ENCODE measurements at places on chromosomes 2 and 18. TPM values are rescaled to one million over a fixed set of nuclear protein-coding genes. Genes with fewer than 3 reads are reported as not detected.

ATP8B1 gene
- total RNA-seq: 22.0 TPM

ZNF804A gene
- total RNA-seq: 0.17 TPM

SPEG gene
- total RNA-seq: 0.75 TPM

AQP4 gene
- 0.42 TPM for total RNA-seq

CLEC4F gene
- total RNA-seq: 0.25 TPM

ALLC gene
- total RNA-seq: 1.3 TPM

GNLY gene
- total RNA-seq: not detected

EGR4 gene
- not detected for total RNA-seq

DSG4 gene
- under 0.01 TPM for total RNA-seq

- no peak for DNase-seq
These were observed 131.5 kb downstream of the SOCS6 start for GRCh38 chr18:70420146-70420898.

DNA sequence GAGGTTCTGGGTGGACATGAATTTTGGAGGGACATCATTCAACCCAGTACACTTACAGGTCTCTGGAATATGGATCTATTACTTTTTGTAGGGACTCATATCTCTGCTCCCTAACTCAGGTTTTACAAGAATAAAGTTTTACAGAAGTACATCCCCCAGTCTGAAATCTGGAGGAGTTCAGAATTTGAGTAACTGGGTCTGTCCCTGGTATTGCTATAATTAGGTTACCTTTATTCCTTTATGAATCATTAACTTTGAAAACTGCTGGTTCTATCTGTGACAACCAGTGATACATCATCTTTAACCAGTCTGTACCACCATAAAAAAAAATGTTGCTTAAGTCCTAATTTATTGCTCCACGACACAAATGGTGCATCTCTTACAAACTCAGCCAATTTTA, 59.9 kb downstream of the INSIG2 start:
- DNase-seq: no peak

DNA sequence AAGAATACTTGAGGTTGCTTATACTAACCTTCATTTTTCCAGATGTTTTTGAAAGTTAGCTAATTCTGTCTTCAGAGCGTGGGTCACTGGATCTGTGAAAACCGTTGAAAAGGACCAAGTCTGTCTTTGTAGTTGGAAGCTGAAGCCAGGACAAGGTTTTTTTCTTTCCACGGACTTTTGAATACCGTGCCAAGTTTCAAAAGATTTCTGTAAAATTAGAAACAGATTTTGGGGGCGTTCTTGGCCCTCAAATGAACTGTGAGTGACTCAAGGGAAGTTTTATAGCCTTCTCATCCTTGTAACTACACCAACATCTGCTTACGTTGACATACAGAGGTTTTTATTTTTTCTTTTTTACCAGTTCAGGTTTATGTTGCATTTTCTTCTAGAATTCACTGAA, at the start of gene FAP:
Gene FAP, minus strand, starts transcription at position 152 of the 400 bp plus-strand sequence. Its CDS starts 118 bp downstream, at position 34.
- no peak for DNase-seq

DNA sequence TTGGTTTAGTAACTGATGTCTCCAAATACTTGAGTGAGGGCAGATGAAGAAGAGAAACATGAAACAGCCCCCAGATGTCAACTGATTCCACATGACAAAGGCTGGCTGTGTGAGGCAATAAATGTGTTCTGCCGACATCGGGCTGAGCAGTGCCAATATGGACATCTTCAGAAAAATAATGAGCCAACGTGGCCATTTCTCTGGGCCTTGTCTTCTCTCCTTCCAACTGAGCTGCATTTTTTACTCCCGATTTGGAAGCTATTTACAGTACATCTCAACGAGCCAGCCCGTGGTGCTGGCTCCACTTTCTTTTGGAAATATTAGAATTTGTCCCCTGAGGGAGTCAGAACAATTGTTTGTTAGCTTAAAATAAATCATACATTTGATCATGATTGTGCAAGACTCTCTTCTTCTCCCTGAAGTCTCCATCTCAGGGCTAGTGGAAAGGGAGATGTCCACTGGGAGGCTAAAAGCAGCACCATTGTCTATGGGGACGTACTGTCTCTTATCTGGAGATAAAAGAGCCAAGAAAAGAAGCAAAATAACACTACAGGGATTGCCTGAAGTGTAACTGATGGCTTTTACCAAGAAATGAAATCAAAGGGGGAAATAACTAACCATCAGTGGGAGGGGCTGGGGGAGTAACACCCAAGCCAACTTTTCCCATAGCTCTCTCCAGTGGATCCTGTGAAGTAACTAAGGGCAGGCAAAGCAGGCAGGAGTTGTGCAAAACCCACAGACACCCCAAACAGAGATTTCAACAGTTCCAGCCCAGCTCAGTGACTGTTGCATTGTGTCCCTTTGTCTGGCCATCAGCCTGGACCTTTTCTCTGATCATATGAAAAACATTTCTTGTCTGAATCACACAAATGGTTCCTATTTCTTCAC, 114.8 kb downstream of the RDH14 start:
- DNase-seq: no peak

DNA sequence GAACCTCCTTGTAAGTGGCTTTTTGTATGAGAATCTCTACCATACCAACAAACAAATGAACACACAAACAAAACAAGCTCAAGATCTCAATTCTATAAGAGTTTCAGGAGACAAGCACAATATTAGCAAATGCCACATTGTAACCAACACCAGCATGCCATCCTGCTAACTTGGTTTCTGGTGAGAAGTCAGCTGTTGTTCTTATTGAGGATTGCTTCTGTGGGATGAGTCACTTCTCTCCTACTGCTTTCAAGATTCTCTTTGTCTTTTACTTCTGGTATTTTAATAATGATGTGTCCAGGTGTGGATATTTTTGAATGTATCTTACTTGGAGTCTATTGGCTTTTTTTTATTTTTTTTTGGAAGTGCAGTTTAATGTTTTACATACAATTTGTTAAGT, 131.7 kb downstream of the BCL2L11 start:
- DNase-seq: no peak

GRCh38 chr2:12180031-12180430, 433.6 kb downstream of the LPIN1 start:
- no peak for DNase-seq

DNA sequence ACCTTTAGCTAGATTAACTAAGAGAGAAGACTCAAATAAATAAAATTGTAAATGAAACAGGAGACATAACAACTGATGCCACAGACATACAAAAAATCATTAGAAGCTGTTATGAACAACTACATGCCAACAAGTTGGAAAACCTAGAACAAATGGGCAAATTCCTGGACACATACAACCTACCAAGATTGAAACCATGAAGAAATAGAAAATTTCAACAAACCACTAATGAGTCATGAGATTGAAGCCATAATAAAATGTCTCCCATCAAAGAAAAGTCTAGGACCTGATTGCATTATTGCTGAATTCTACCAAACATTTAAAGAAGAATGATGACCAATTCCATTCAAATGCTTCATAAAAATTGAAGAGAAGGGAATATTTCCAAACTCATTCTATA, 54.3 kb downstream of the ST3GAL5 start:
- DNase-seq: no peak

- no peak for DNase-seq
These were observed 61.0 kb downstream of the SPP2 start for GRCh38 chr2:234111523-234111922.

GRCh38 chr2:178804791-178805190, 2.4 kb downstream of the TTN start:
- no peak for DNase-seq

GRCh38 chr18:77365667-77366066, 116.0 kb downstream of the GALR1 start:
- no peak for DNase-seq

GRCh38 chr2:204655101-204655500, 109.8 kb downstream of the PARD3B start:
- DNase-seq: no peak
